ENCODE measurements at places on chromosomes 7 and 10. TPM values are rescaled to one million over a fixed set of nuclear protein-coding genes. Genes with fewer than 3 reads are reported as not detected.

H2BK1 gene
- not detected for polyA plus RNA-seq

ANKRD7 gene
- not detected for polyA plus RNA-seq

GNG11 gene
- 92.3 TPM for polyA plus RNA-seq

DNA sequence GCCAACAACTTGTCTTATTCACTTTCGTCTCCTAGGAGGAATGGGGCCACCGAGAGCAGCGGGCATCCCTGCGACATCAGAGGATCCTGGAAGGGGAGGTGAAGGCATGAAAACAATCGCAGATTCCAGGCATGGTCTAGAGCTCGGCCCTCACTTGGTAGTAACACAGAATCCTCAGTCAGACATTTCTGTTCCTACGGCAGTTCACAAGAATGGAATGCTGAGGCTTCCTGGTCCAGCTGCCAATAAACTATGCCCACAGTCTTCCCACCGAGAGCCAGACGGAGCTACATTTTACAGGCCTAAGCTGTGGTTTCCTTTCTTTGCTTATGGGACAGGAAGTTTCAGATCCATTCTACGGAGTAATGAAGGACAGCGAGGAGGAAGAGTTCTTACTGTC lies 75.8 kb downstream of the OR13A1 start:
- H3K4me3 ChIP-seq, result no peak overlapping the region
- H3K27ac ChIP-seq, result no peak overlapping the region
- no peaks in the 10 kb centered on the region for H3K36me3 ChIP-seq
